Cortex of kidney (tissue), 1 donor: ENCODE measurements at places on chromosomes 12 and 14.

DNA sequence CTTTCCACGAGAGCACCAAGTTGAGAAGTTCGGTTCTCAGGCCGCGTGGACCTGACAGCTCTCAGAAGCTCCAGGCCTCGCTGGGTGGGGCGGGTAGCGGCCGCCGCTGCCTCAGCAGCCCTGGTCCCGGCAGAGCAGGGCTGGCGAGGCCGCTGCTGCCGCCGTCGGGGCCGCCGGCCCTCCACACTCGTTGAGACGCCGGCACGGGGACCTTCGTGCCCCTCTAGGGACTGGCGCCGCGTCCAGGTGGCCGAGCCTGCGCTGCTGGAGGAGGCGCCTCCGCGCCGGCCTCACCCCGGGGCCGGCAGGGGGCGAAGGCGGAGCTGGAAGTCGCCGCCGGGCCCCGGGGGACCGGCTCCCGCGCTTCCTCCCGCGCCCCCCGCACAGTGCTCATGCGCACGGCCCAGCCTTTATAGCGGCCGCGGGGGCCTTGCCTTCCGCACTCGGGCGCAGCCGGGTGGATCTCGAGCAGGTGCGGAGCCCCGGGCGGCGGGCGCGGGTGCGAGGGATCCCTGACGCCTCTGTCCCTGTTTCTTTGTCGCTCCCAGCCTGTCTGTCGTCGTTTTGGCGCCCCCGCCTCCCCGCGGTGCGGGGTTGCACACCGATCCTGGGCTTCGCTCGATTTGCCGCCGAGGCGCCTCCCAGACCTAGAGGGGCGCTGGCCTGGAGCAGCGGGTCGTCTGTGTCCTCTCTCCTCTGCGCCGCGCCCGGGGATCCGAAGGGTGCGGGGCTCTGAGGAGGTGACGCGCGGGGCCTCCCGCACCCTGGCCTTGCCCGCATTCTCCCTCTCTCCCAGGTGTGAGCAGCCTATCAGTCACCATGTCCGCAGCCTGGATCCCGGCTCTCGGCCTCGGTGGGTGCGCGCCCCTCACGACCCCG is at the start of gene COCH:
Gene COCH, plus strand, starts transcription at position 440 of the 879 bp plus-strand sequence. Its CDS starts 380 bp downstream, at position 820.
- DNase-seq: no peak

DNA sequence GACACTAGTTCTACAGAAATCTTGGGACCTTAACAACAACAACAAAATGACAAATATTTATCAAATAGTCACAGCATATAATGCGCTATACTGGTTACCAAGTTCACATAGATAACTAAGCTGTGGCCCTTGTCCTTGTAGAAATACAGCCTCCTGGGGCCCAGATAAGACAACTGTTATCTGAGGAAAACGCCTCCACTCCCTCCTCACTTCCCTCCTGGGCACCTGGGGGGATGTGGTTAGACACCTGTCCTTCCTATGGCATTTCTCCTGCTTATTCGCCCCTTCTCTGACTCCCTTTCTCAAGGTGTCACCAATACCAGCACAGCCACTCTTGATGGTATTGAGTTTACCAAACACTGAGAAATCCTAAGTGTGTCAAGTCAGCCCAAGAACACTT is 419.4 kb downstream of the RAD51B start:
- DNase-seq: no peak

- DNase-seq: no peak
Measured at GRCh38 chr12:22532317-22532716, 12.0 kb downstream of the C2CD5 start.

- no peak for DNase-seq
Measured at GRCh38 chr14:93716002-93716745, 72.1 kb downstream of the PRIMA1 start.

DNA sequence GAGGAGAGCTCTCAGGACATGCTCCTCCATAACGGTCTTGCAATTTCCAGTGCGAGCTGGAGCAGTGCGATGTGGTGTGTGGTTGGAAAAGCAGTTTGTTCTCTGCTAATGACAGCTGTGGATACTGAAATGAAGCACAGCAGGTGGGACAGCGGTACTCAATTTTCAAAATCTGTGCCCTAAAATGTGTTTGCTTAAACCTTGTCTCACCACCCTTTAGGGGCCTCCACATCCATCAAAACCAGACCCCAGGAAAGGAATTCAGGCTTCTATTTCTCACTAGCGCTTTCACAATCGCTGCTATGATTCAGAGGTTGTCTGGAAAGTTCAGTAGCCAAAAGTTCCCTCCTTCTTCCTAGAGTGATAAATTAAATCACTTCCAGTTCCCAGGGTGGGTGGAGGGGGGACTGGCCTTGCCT is 440.8 kb downstream of the EGLN3 start:
- DNase-seq: no peak

DNA sequence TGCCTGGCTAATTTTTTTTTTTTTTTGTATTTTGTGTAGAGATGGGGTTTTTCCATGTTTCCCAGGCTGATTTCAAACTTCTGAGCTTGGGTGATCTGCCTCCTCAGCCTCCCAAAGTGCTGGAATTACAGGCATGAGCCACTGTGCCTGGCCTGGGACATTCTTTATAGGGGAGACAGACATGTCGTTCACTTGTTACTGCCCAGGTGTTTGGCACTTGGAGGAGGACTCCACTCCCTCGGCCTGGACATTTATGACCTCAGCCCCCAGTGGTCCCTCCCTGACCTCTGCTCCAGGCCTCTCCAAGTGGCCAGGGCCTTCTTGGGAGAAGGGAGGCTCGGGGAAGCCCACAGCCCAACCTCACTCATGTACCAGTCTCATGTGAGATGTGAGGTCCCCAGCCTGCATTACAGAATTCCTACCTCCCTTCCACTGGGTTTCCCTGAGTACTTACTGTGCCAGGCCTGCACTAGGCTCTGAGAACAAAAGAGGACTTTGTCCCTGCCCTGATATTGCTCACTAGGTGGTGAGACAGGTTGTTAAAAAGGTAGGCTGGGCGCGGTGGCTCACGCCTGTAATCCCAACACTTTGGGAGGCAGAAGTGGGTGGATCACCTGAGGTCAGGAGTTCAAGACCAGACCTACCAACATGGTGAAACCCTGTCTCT is 9.7 kb upstream of the POP5 start:
- no peak for DNase-seq

DNA sequence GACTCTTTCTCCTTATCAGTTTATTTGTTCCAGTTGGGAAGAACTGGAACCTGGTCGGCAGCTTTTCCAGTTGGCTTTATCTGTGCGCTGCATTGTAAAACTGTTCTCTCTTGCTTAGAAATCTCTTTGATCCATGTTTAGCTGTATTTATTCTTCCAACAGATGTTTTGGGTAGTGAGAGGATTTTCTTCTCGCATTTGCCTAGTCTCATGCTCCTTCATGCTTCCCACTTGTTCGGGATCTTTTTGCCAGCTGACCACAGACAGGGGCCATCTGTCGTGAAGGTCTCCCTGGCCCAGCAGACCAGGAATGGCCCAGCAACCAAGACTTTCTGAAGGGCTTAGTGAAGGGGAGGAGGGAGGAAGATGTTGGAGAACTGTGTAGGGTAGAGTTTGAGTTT is 21.6 kb downstream of the NTF3 start:
- no peak for DNase-seq

GRCh38 chr12:12880537-12880936 is 10.8 kb upstream of the GPRC5A start:
- DNase-seq: no peak

DNA sequence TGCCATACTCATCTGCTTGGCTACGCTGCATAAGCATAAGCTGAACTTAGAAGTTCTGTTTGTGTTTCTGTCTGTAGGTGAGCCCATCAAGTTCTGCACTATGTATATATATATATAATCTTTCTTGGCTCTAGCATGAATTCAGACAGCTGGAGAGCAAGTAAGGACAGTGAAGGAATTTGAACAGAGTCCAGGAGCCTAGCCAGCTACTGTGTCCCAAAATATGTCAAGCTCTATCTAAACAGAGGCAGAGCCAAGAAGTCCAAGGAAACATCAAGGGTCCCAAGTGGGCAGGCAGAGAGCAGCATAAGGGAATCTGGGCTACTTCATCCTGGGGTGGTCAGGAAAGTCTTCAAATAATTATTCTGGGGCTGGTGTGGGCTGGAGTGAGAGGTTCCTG is 118.5 kb upstream of the NPAS3 start:
- DNase-seq: no peak

DNA sequence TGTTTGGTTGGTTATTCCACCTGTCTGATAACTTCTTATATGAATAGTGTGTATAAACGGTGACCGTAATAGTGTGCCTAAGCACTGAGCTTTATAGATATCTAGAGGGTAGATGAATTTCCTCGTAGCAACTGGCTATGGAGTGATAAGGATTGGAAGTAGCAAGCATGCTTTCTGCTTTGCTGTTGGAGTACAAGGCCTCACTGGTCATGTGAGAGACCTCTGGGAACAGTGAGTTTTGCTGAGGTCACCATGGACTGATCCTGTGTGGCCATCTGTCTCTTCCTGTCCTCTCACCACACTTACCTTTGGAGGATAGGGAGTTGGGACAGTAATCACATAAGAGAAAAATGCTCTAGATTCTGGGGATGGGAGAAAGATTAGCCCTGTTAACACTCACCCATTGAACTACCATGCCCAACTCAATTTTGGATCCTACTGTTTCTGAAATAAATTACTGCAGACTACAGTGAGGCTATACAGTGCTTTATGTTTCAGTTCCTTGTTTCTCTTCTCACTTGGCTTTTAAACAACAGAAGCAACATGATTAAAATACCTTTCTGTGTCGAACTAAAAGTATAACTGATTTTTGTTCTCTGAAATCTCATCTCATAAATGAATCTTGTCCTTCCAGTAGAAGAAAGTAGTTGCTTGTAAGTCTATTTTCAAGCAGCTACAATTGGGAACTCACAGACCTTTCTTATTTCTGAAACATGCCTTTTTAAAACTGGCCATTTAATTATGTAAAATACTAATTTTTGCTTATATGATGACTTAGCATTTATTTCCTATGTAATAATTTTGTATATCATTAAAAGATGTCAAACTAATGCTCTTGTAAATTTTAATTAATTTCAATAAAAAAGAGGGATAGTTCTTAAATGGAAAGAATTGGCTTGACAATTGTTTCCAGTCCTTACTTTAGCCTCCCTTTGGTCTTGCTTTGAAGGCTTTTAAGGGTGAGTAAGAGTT is 8.3 kb downstream of the TMX1 start:
- DNase-seq: no peak

GRCh38 chr12:87960566-87960965 is 68.6 kb downstream of the C12orf50 start:
- no peak for DNase-seq

DNA sequence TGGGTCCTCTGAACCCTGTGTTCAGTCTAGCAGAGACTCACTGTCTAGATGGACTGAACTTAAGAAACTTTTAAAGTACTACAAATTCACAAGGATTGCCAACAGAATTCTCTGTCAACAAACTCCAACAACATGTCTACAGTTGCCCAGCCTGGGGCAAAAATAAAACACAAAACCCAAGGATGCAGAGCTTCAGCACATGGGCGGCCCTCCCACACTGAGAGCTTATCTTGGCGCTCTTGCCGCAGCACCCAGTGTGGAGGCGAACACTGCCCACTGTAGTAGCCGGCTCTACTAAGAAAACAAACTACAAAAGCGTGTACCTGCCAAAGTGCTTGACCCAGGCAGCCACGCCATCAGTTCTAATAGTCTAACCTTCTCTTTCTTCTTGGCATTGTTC is 66.7 kb downstream of the PTPN21 start:
- DNase-seq: no peak

DNA sequence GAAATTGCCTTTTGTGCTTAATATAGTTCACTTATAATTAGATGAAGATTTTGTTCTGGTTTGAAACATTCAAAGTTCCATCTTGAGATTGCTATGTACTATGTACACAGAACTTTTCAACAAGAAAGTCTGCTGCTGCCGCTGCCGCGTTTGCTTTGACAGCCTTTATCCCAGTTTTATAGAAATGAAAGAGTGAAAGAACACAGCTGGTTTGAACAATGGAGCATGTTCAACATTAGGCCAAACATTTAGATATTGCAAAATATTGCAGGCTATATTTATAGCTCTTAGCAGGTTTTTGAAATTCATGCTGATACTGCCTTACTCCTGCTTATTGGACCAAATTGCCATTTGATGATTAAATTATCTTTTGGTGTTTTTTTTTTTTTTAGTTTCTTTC is 299.8 kb upstream of the PRKD1 start:
- DNase-seq: no peak

DNA sequence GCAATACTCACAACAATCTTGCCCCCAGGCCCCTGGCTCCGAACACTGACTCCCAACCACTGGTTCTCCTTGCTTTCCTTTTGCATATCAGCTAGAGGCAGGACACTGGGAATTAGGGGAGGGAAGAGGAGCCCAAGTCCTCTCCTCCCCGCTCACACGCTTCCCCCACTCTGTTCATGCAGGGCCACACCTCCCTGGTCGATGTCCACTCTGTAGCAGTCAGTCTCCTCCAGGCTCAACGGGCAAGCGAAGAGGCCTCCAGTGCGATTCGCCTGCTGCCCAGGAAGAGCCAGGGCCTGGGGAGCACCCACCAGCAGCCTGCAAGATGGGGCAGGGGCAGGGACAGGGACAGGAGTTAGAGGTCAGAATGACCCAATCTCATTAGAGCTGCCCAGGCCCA is 4.8 kb downstream of the ITGA7 start:
- no peak for DNase-seq

- no peak for DNase-seq
Measured at GRCh38 chr14:86626530-86626929, 1096.6 kb downstream of the FLRT2 start.

GRCh38 chr12:46212108-46212982 is 56.5 kb downstream of the SLC38A1 start:
- no peak for DNase-seq

GRCh38 chr12:105949391-105949790 is 189.4 kb downstream of the NUAK1 start:
- no peak for DNase-seq

DNA sequence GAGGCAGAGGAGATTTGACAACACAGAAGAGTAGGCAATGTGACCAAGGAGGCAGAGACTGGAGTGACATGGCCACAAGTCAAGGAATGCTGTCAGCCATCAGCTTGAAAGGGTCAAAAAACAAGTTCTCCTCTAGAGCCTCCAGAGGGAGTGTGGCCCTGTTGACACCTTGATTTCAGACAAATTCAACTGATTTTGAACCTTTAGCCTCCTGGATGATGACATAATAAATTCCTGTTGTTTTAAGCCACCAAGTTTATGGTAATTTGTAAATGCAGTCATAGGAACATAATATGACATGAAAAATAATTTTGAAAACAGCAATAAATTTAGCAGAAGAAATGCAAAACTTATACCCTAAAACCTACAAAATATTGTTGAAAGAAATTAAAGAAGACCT is 8.5 kb upstream of the NGDN start:
- DNase-seq: no peak
